ENCODE measurements at places on chromosomes 16 and 17.

DNA sequence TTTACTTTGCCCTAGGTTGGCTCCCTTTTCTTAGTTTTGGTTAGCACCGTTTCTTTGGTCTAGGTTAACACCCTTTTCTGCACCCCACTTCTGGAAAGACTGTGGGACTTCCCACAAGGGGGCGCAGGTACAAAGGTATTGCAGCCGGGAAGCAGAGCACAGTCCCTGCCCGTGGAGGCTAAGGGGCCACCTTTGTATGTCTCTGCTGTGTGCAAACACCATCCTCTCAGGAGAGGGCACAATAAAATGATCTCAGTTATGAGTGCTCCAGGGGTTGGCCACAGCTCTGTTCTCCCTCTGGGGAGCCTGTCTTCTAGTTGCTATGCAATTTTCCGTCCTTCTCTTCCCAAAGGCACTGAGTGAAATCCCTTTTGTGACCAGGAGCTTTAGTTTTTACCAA is 28.4 kb upstream of the TMC5 start:
- no peak for DNase-seq

DNA sequence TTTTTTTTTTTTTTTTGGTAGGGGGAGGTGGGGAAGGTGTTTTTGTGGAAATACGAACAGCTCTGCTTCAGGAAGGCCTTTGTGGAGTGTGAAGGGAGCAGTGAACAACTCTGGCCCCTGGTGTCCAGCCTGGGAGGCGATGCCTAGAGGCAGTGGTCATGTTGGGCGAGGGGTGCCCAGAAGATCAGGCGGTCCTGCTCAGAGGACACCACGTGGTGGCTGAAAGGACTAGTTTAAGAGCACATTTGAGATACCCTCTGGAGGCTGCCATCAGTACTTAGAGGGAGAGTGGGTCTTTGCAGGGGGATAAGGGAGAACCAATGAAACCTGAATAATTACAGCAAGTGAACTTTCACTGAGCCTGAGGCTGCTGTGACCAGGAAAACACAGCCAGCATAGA is 40.1 kb upstream of the RHOT1 start:
- no peak for DNase-seq

GRCh38 chr16:67499106-67499505 is 15.8 kb upstream of the AGRP start:
- DNase-seq = no peak

GRCh38 chr17:50692448-50693035 is 15.2 kb downstream of the ANKRD40 start:
- DNase-seq = no peak

GRCh38 chr16:56734429-56734828 is 4.5 kb downstream of the NUP93 start:
- no peak for DNase-seq

DNA sequence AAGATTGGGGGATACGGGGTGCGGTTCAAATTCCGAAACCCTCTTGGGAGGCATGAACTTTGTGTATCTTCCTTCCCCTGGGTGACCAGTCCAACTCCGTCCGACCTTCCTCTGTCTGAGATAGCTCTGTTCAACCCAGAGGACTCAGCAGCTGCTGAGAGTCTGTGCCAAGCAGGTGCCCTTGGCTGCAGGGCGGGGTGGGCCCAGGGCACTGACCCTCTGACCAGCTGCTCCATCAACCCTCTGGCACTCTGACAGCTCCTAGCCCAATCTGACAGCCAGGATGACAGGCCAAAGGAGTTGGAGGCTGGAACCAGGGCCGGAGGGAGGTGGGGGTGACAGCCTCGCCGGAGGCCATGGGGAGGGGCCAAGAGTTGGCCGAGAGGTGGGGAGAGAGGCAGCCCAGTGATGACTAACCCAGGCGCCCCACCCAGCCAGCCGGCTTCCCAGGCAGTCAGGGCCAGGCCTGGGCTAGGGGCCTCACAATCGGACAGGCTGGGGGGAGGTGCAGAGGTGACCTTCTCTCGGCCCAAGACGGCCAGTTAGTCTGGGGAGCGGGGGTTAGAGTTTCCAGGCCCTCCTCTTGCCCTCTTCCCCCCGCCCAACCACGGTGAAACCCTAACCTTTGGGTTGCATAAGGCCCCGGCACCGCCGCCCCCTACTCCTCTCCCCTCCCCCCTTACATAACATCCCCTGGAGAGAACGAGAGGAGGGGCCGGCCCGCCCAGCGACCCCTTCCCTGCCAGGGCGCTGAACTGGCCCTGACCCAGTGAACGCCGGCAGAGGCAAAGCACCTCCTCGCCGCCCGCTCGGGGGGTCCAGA is 5.0 kb upstream of the TLCD2 start:
- DNase-seq = no peak

DNA sequence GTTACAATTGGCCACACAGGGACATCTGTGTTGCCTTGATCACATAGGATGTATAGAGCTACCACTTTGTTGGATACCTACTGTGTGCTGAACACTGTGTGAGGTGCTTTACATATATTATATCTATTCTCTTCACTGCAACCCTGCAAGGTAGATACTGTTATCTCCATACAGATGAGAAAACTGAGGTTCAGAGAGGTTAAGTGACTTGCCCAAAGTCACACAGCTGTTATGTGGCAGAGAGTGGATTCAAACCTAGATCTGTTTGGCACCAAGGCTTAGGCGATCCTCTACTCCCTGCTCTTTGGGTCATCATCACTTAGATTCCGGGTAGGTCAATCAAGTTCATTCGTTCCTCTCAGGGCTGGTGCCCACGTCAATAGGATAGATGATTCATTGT is 260.5 kb upstream of the IRX3 start:
- no peak for DNase-seq

DNA sequence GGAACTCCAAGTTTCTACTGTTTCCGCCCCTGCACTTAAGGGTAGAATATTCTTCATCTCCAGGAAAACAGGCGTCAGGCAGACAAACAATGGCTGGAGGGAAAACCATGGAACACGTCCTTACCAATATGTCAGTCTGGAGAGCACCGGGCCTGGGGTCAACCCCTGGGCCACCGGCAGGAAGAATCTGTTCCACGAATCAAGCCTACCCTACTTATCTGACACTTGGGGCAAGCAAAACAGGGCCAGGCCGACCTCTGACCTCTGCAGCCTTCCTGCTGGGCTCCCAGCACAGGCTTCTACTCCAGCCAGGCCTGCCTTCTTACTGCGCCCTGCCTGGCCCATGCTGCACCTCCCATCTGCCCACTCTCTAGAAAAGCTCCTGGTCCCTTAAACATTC is 10.1 kb downstream of the VAC14 start:
- no peak for DNase-seq

GRCh38 chr16:85303354-85303883 is 191.1 kb upstream of the CIBAR2 start:
- DNase-seq = peak; percentile 71

DNA sequence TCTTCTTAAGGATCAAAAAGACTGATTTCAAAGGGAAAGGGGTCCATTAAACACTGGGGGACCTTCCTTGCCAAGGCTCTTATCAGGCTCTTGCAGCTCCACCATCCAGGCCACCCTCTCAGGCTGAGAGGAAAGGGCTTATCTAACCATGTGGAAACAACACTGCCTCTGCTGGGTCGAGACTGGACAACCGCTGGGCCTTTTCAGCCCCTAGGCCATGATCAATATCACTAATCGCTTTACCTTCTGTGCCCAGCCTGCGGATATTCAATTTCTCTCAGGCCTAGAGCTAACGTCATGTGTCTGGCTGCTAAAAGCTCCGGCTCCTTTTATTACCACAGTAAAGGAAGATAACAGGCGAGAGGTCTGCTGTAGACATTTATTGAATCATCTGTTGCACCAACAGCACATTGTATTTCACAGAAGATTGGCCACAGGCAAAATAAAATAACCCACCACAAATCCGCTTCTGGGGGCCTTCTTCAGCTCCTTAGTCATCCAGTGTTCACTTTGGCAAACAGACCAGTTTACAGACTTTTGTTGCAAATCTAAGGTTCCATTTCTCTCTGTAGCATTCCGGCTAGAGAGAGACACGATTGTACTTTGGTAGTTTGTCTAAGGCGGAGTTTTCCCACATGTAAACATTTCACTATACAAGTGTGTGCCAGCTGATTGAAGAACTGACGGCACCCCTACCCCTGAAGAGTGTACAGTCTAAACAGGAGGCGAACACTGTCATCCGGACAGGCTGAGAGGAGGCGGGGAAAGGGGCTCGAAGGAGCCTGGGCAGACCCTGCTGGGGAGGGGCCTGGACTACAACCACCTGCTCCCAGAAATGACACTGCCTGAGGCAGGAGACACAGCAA is 13.9 kb downstream of the CYB561 start:
- no peak for DNase-seq

DNA sequence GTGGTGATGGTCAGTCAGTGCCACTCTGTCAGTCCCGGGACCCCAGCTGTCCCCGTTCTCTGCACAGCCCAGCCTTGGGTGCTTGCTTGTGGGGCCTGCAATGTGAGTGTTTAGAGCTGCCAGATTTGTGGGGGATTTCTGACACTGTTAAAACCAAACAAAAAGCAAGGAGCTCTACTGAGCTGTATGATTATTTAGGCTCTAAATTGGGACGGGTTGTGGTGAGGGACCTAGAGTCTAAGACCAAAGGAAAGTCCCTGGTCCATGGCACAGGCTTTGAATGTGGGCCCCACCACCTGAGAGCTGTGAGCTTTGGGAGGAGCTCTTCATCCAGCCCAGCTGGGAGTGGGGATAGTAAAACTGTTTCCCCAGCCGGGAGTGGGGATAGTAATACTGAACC is 63.3 kb downstream of the KSR1 start:
- DNase-seq = no peak

DNA sequence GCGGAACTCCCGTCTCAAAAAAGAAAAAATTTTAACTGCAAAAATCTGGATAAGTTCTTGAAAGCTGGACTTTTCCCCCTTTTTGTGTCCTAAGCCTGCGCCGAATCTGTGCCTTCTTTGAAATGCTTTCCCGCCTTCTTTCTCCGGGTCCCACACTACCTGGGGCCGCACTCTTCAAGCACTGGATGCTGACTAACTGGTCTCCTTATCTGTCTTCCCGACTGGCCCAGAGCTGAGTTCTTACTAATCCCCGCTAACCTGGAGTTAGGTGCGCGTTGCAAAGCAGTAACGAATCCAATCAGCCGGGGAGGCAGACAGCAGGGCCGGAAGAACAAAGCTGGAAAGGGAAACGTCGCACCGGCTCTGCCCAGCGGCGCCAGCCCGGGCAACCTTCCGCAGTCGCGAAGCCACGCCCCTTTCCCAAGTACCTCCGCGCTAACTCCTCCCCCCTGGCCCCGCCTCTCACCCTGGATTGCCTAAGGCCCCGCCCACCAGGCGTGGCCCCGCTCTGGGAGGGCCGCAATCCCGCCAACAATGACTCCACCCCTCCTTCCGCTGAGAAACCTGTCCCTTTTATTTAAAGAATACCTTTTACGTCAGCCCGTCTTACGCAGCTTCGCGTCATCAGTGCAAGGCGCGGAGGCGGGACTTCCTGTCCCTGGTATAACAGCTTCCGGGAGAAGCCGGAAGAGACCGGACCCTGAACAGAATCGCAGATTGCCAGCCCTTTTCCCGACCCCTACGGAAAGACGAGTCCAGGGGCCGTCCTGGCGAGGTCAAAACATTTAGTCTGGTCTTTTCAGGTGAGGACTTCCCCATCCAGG is at the start of gene TMUB2:
TMUB2 (plus strand) TSS at position 666 of the 824 bp plus-strand sequence. CDS start 737 bp downstream, outside the sequence.
- peak; percentile 100 for DNase-seq

- no peak for DNase-seq
Measured at GRCh38 chr16:87764600-87765472, 950 bp downstream of the KLHDC4 start.

DNA sequence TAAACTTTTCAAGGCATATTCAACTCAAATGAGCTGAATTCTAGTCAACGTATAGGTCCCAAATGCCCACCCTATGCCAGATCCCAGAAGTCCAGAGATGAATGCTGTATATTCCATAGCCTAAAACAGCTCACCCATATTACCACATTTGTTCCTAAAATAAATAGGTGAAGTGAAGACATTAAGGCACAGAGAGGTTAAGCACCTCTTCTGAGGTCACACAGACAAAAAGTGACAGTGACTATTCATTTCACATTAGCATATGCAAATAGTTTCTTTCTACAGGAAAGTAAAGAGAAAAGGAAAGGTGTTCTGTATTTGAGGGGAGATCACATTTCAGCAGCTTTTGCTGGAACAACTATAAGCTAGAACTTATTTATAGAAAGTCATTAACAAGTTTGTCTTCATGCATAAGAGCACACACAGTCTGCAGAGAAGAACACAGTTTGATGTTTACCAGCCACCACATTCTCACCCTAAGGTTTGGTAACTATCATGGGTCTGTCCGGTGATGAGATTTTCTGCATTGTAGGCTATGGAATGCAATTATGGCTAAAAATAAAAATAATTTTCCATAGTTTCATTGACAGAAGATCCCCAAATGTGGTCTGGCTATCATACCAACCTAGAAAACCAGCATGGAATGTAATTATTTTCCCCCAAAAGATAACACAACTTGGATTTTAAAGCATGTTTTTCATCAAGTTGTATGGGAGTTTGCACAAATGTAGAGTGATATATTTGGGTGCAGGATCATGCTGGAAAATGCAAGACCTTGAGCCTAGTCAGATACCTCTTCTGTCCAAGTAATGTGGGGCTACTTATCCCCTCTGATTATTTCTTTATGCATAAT is 402.1 kb downstream of the UTP18 start:
- no peak for DNase-seq

DNA sequence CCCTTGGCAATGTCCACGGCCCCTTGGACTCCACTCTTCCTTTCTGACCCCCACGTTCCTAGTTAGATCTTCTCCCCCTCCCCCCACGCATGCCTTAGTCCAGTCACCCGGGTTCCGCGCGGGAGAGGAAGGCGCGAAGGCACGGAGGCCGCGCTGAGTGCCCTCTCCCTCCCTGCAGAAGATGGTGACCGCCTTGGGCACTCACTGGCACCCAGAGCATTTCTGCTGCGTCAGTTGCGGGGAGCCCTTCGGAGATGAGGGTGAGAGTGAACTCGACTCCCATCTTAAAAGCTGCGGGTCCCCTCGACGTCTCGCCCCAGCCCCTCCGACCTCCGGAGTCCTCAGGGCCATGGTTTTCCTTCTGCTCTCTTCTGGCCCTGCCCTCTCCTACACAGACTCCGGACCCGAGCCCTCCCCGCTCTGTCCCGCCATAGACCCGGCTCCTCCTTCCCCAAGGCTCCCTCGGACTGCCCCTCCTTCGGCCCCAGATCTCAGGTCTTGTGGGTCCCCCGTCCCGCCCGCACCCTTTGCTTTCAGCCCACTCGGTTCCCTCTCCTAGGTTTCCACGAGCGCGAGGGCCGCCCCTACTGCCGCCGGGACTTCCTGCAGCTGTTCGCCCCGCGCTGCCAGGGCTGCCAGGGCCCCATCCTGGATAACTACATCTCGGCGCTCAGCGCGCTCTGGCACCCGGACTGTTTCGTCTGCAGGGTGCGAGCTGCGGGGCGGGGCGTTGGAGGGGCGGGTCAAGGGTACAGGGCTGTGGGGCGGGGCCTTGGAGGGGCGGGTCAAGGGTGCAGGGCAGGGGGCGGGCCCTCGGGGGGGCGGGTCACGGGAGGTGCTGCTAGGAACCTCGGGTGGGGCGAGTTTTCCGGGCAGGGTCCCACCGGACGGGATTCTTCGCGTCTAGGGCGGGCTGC is 4.6 kb downstream of the TGFB1I1 start:
- peak; percentile 82 for DNase-seq

DNA sequence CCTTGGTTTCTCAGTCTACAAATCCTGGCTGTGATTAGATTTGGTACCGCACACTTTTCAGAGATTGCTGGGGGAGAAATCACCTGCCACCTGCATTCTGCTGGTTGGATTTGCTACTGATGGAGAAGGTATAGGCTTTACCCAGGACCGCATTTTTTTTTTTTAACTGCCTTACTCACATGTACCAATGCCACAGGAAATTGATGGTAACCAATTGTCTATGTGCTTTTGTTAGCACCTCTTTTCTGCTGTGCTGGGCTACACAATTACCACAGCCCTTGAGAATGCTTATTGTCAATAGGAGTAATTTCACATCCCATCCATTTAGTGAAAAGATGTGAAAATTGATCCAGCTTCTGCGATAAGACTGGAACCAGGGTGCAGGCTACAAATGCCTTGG is 74.4 kb upstream of the TANC2 start:
- no peak for DNase-seq
